ENCODE measurements at places on chromosomes 7 and 10.

DNA sequence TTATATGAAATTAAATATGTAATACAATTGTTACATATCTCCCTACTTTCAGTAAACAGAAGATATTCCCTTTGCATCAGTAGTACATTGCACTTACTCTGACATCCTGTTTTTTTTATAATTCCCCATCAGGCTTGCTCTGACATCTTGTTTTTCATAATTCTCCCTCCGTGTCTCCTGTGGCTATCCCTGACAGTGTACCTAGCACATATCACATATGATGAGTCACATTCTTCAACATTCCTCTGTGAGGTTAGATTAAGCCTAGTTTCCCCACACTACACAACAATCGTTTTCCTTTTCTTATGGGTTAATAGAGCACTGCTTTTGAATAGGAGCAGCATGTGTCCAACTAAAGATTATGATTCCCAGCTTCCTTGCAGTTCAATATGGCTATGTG is 250.6 kb upstream of the NPVF start:
- peak; percentile 13 for DNase-seq

GRCh38 chr7:96136600-96137239 is 185.2 kb downstream of the SLC25A13 start:
- DNase-seq = peak; percentile 36

DNA sequence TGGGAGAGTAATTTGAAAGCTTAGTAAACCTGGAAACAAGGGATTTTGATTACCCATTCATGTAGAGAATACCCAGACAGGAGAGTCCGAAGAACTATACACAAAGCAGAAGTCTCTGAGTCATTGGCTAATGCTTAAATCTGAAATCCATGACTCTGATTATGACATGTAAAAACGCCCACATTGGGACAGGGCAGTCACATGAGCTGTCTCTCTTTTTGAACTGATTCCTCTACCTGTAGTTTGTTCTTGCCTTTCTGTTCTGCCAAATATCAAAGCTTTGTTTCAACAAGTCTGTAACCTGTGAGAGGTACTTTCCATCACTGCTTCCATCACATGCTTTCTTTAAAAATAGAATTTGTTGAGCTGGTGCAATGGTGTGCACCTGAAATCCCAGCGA is 4.3 kb upstream of the GPNMB start:
- peak; percentile 42 for DNase-seq

DNA sequence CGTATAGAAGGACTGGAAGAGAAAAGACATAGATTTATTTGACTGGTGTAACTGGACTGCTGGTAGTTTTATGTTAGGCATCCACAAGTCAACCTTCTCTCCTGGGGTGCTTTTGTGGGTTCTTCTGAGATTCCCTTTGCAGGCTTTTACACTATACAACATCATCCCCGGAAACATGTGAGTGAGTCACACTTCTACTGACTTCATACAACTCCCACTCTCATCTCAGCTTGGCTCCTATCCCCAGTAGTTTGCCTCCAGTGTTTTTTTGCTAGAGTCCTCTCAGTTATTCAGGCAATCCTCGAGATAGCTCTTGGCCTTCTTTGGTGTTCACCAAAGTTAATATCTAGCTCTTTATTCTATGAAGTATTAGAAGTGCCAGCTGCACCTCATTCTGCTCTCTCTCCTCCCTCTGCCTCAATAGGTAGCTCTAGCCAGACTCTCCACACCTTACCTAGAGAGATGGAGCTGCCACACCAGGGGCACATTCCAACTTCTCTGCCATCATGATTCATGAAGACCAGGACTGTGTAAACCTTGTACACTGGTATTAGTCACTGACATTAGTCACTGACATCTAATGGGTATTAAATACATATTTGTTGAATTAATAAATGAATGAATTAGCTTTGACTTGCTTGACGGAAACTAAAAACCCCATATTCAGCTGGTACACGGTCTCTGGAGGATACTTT is 281.9 kb downstream of the PPP1R3A start:
- DNase-seq = peak; percentile 59

DNA sequence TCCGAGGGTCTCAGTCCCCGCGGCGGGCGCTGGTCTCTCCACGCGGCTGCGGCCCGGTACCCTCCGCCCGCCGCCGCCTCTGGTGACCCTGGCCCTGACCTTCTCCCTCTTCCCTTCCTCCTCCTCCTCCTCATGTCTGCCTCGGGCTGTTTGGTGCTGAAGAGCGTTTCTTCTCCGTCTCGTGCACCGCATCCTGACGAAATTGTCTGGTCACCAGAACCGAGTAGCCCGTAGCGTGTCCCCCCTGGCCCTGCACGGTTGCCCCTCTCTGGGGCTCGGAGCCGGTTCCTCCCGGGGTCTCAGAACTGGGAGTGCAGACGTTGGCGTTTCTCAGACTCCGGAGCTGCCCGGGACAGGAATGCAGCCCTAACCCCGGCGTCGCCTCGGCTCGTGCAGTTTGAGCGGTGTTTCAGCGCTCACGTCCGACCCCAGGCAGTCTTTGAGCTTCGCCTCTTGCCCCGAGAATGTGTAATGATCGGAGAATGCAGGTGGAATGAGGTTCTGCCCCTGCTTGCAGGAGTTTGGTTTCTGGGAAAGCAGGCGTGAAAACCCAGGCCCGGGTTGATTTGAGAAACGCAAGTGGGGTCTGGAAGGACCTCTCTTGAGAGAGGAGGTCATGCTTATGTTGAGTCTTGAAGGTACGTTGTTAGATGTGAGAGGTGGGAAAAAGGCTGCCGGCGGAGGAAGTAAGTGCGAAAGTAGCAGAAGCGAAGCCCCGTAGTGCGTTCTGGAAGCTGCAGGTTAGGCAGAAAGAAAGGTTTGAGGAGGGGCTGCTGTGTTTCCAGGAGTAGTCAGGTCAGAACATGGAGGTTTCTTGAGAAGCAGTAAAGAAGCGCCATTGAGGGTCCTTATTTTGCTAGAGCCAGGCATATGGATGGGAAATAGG is 743 bp downstream of the RBM17 start:
- peak; percentile 22 for DNase-seq

DNA sequence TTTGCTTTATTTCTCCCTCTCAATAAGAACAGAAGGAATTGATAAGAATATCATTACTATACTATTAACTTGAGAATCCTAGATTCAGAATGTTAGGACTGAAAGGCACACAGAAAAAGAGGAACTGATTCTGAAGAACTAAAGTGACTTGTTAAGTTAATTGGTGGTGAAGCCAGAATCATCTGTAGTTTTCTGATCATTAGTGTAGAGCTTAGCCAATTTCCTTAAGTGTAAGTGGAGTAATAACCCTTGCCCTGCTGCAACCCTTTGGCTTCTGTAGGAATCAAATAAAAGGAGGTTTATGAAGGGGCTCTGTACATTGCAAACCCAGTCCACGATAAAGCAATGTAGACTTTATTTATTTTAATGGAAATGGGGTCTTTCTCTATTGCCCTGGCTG is 1186.0 kb downstream of the SORCS3 start:
- no peak for DNase-seq

DNA sequence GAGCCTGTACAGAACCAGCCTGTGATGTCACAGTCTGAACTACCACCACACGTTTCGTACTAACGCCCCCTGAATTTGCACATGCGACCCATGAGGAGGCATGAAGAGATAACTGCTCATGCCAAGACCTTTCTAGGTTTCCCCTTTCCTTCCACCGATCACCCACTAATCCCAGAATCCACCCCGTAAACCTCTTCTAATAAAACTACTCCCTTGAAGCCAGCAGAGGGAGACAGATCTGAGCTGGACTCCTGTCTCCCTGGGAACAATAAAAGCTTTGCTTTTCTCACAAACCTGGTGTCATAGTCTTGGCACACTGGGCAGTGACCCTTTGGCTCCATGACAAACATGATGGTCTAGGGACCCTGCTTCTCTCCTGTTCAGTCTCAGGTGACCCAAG is 144.5 kb downstream of the FRMD4A start:
- peak; percentile 20 for DNase-seq

GRCh38 chr10:34880817-34881216 is 65.7 kb upstream of the PARD3 start:
- no peak for DNase-seq
